Activated naive CD4-positive, alpha-beta T cell (primary cell): ENCODE measurements at places on chromosomes 5 and 9.

DNA sequence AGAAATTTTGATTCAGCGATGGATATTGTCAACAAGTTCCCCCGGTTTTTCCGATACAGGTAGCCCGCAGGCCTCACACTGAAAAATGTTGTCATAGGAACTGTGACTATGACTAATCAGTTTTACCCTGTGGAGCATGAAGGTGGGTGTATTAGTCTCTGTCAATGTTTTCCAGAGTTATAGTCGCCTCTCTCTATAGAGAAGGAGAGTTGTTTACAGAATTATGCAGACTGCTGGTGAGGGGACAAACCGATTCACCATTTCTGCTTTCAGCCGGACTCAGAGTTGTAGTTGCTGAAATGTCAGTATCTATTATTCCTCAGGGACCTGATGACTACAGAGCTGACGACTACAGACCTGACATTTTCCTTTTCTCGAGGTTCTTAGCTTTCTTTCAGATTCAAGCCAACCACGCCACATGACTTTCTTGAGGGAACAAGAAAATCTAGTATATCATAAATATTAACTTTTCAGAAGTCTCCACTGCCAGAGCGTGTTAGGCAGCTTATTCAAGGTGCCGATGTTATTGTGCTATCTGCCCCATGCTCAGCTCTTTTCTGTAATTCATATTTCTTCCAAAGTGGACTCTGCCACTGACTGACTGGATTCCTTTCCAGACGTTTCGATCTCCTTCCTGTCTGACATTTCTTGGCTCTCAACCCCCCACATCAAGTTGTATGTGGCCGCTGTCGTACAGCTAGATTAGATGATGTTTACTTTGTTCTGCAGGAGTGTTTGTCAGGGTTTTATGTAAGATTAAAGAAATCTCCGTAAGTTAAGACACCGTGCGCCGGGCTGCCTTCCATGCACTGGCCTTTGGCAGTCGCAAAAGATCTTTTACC is 178.1 kb downstream of the FGF1 start:
- DNase-seq: no peak

DNA sequence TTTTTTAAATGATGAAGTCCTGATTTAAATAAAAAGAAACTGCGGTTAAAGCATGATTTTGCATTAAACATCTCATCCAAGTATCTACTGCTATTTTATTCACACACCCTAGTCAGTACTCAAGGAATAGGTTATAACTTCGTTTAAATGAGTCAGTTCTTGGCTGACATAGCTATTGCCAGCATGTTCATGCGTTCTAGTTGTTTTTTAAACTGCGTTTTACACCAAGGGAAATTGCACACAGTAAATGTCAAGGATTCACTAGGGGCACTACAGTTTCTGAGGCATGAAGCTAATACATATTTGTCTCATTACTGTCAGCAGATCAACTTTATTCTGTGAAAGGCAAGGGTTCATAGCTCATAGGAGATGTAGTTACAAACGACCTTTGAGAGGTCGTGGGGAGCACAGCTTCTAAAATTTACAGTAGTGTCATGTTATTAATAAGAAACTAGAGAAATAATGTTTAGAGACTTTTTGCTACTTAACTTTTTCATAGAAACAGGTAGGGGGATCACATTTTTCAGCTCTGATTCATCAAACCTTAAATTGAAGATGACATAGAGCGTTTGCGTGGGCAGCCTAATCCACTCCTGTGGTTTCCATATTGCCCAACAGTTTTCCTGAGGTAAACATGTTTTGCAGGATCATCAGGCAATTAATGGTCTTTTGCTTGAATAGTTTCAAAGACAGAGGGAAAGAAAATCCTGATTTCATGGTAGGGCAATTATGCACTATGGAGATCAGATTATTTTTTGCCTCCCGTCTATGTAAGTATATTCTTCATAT is 2222.7 kb upstream of the WWC1 start:
- no peak for DNase-seq

- no peak for DNase-seq
These were observed 26.3 kb downstream of the SPZ1 start for GRCh38 chr5:80346055-80346454.

DNA sequence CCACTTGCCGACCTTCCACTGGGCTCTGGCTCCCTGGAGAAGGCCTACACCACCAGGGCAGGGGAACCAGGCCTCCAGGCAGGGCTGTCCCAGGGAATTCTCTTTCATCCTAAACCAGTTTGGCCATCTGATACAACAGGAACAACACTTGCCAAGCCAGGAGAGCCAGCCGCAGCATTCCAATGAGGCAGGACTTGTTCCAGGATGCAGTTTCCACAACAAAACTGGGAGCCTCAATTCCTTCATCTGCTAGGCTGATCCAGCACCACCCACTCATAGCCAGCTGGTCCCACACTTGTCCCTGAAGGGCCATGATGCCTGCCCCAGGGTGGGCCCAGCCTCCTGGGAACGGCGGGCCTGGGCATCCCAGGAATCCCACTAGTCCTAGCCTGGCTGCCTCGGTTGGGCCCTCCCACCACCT is 26.0 kb downstream of the BICD2 start:
- DNase-seq: no peak

DNA sequence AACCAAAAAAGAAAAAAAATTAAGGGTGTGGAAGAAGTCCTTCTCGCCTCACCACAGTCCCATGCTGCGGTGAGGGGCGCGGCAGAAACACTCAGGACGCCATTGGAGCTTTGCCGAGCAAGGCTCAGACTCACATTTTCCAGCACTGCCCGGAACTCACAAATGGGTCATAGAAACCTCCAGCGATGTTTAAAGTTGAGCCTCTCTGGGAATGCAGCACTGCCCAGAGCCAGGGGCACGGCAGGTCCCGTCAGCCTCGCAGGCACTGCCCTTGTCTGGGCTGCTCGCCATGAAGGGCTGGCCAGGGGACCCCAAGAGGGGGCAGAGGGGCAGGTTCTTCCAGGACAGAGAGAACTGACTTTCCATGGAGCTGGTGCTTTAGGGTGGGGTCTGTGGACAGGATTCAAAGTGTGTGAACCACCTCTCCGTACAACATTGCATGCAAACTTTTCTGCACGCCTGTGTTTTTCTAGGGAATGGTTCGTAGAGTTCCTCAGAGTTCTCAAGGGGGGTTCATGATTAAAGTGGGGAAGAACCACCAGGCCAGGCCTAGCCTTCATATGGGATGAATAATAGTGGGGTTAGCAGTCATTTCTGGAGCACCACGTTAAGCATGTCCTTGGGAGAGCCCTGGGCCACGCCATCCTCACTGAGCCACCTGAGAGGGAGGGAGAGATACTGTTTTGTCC is 38.4 kb downstream of the PRRX2 start:
- DNase-seq: no peak

DNA sequence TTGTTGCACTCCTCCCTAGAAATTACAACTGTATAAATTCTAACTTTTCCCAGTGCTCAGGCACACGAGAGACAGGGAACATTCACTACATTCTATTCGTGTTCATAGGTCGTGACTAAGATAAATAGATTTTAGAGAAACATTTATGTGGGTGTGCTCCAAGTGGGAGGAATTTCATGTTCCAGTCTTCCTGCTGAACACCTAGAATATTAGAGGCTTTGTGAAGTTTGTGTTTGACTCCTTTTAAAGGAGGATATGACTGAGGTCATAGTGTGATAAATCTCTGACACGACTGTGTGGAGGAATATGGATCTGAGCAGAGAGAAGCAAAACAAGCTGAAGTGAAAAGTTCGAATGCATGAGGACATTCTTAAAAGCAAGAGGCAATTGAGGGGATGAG is 355.3 kb downstream of the ZSWIM6 start:
- no peak for DNase-seq

DNA sequence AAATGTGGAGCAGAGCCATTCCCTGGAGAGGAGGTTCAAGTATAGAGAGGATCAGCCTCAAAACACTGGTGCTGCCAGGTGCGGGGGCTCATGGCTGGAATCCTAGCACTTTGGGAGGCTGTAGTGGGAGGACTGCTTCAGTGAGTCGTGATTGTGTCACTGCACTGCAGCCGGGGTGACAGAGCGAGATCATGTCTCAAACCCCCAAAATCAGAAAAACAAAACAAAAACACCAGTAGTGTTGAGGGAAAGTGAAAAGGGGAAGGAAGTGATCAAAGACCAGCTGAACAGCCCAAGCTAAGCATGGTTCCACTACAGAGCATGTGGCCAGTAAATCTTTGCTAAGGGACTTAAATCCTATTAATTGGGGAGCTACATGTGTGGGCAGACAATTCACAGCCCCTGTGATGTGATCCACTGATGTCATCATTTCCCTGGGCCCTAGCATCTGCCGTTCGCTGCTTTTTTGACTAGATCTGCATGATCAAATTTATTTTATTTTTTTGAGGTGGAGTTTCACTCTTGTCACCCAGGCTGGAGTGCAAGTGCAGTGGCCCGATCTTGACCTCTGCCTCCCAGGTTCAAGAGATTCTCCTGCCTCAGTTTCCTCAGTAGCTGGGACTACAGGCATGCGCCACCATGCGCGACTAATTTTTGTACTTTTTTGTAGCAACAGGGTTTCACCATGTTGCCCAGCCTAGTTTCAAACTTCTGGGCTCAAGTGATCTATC is 2.7 kb upstream of the PCBD2 start:
- no peak for DNase-seq

DNA sequence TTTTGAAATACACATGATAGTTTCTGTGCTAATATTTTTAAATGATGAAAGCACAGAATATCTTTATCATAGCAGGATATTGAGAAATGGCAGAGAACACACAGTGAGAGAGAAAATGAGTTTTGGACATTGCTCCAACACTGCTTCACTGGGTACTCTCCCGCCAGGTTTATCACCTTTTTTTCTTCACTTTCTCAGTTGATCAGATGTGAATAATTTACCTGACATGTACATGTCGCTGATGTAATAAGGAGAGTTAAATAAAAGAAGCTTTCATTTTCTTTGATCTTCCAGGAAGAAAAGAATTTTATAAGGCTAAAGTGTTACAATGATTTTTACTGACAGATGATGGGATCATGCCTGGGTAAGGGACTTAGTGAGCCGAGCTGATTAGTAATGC is 134.5 kb downstream of the ALDH1A1 start:
- no peak for DNase-seq

- DNase-seq: no peak
These were observed 104.3 kb downstream of the GNAQ start for GRCh38 chr9:77927265-77927664.

GRCh38 chr5:6943197-6944112 is 230.2 kb downstream of the TENT4A start:
- no peak for DNase-seq

- DNase-seq: no peak
These were observed 57.0 kb downstream of the NREP start for GRCh38 chr5:111699976-111700375.

GRCh38 chr5:28430565-28431178 is 1392.3 kb upstream of the CDH9 start:
- DNase-seq: no peak
